ENCODE measurements at places on chromosomes 3 and 15. TPM values are rescaled to one million over a fixed set of nuclear protein-coding genes. Genes with fewer than 3 reads are reported as not detected.
A peak's percentile ranks its signal among the peaks of the same experiment; 100 is the strongest.

DNA sequence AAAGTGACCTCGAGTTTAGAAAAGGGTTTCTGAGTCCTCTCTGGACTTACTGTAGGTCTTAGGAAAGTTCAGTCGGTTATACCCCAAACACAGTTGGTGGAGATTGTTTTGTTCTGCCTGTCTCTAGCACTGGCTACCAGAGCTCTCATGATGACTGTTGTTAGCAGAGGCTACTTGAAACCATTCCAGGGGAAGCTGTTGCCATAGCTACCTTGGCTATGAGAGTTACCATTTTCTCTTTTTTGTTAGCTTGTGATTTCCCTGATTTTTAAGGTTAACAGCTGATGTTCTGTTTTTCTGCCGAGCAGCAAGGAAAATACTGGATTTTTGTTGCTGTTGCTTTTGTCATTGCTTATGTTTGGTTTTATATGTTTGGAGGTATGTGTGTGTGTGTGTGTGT, 26.7 kb downstream of the ABHD2 start:
- peak; percentile 80 for DNase-seq

DNA sequence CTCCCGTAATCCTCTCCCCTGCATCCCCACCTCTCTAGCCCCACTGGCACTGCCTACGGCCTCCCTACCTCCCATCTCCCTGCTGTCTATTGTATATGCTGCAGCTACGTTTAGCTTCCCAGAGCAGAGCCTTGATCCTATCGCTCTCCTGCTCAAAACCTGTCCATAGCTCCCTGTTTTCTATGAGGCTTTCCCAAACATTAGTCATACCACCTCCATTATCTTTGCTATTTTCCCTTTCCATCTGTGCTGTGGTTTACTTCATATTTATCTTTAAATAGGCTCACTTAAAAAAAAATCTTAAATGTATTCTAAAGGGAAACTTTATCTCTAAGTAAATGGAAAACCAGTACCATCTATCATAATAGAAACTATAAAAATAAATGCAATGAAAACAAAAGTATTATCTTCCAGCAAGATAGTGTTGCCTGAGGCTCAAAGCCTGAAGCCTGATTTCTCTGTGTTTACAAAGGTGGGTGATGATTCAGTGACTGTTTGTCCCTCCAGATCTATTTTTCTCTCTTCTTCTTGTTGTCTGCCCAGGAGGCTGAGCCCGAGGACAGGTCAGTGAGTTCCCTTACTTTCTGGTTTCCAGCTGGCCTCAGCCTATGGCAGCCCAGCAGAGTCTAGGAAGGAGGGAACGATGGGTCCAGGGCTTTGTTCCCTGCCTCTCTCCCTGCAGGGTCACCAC, 397.1 kb upstream of the CFAP20DC start:
- DNase-seq = peak; percentile 55

ADPRH gene
- polyA plus RNA-seq = 3.0 TPM

DNA sequence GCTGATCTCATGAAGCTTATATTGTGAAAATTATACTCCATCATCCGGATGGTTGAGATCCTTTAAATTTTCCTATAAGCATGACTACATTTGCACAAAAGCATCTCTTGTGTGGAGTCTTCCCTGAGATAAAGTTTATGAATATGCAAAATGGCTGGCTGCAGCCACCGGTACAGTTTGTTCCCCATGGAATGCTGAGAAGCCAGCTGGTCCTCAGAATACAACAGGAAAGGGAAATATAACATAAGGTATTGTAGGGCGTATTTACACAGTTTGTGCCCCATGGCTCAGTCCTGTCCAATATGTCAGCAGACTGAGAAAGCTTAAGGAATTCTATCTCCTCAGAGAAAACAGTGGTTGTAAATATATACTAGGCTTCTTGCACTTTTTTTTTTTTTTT, 468.6 kb downstream of the CNTN6 start:
- DNase-seq = no peak

DNA sequence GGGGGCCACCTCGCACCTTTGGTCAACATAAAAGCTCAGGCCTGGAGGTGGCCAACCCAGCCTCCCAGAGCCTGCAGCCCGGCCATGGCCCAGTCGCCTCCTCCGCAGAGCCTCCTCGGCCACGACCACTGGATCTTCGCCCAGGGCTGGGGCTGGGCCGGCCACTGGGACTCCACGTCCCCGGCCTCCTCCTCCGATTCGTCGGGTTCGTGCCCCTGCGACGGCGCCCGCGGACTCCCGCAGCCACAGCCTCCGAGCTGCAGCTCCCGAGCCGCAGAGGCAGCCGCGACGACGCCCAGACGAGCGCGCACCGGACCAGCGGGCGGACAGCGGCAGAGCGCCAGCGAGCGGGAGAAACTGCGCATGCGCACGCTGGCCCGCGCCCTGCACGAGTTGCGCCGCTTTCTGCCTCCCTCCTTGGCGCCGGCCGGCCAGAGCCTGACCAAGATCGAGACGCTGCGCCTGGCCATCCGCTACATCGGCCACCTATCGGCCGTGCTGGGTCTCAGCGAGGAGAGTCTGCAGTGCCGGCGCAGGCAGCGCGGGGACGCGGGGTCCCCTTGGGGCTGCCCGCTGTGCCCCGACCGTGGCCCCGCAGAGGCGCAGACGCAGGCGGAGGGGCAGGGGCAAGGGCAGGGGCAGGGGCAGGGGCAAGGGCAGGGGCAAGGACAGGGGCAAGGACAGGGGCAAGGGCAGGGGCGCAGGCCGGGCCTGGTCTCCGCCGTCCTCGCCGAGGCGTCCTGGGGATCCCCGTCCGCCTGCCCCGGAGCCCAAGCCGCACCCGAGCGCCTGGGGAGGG, at the start of gene MESP2:
TSS of gene MESP2 (plus strand) at position 59 of the 799 bp plus-strand sequence. CDS start at position 85, 26 bp downstream.
- DNase-seq = peak; percentile 69

CIB2 gene
- polyA plus RNA-seq = 2.7 TPM

- DNase-seq = no peak
Measured at GRCh38 chr3:52609316-52609815, 73.0 kb downstream of the UQCC5 start.

COL6A5 gene
- 0.06 TPM for polyA plus RNA-seq

EFHB gene
- polyA plus RNA-seq = 0.28 TPM

GRCh38 chr3:16789344-16790120, 95.2 kb upstream of the PLCL2 start:
- no peak for DNase-seq

NEIL1 gene
- polyA plus RNA-seq = 0.68 TPM

DNA sequence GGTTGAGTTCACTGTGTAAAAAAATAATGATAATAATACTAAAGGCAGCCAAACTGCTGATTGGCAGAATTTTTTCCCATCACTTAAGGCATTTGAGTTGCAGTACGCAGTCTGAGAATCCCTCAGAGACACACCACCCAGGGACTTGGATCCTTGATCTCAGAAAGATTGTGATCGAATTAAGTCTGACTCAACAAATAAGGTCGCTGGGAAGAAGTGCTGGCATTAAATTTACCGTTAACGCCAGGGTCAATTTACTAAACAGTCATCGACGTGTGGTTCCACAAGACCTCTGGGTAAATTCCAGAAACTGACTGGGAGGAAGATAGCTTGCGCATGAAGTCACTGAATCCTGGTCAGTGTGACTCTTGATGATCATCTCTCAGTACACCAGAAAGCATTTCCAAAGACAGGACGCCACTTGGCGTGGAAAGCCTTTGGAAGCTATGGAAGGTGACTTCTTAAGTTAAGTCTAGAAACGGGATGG, 48.3 kb upstream of the CGNL1 start:
- peak; percentile 99 for DNase-seq

ROBO2 gene
- 2.2 TPM for polyA plus RNA-seq

DNA sequence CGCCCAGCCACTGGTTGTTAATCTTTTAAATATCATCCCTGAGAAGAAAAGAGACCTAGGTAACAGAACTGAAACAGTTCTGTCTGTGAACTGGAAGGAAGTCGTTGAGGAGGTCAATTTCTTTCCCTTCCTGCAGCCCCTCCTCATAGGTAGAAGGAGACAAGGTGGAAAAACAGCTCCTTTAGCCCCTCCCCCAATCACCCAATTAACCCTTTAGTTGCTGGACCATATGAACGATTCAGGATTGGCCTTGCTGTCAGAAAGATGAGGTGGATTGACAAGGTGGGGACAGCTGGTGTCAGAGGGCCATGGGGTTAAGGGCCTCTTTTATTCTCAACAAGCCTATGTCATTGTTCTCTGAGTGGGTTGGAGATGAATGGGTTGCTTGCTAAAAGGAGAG, 36.0 kb upstream of the ZNF445 start:
- DNase-seq = no peak

- peak; percentile 38 for DNase-seq
Measured at GRCh38 chr15:40454904-40455391, 14.2 kb downstream of the BAHD1 start.

XIRP1 gene
- 0.05 TPM for polyA plus RNA-seq

DNA sequence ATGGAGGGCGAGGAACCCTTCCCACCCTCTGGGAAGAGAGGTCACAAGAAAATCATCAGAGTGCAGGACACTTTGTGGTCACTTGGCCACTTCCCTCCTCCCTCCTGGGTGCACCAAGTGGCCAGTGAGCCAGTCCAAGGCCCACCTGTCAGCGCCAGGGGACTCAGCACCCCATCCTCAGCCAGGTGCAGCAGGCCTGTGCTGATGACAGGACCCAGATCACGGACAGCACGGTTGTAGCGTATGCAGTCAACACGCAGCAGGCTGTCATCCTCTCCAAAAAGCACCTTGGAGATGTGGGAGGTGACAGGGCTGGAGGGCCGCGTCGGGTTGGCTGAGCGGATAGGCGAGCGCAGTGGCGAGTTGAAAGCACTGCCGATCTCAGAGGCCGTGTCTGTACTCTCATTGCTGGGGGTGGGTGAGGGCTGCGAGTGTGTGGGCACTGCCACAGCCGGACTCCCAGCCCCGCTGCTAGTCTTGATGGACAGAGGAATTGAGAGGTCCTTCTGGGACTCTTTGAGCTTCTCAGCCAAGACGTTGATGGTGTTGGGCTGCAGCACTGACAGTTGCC, 41.5 kb downstream of the SEMA3G start:
- DNase-seq = no peak

PLA2G4E gene
- not detected for polyA plus RNA-seq

TRPM1 gene
- not detected for polyA plus RNA-seq

GRCh38 chr3:187230011-187230410, 32.7 kb downstream of the RTP1 start:
- peak; percentile 43 for DNase-seq

DNA sequence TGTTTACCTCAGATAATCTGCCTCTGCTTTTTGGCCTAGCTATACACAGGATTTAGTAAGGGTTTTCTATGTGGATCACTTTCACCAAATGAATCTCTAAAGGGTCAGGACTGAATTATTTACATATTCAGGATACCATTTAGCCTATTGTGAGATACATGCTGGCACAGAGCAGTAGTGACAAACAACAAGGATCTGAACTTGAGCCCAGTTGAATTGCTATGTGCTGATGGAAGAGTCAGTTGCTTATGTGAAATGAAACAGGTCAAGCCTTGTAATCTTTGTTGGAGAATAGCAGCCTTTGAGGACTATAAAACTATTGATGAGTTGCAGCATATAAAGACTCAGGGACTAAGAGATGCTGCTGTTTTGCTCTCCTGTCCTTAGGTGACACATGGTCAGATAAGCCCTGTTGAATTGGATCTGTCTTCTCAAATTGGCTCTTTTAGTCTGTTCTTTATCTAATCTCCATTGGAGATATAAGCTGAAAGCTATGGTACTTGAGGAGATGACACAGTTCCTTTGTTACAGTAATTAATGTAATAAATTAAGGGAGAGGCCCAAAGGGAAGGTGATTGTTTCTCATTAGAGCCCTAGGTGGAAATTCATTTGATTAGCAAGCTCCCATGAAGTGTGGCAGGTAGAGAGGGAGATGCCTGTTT, 30.4 kb downstream of the ZNF609 start:
- DNase-seq = no peak

GRCh38 chr15:25611603-25612002, 172.8 kb upstream of the UBE3A start:
- no peak for DNase-seq

DNA sequence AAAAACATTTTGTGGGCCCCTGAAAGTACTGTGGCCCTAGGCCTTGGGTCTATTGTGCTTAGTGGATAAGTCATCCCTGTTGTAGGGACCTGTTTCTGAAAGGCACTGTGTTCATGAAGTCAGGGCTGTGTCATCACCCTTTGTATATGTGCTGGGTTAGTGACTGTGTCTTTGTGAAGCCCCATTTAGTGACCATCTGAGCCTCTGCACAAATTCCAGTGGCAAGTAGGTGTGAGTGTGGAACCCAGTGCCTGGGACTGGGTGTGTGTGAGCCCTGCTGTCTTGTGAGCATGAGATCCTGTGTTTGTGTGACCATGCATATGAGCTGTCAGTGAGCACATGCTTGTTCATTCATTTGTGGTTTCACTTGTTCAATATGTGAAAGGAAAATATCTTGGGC, 1.2 kb upstream of the HYAL1 start:
- no peak for DNase-seq

- peak; percentile 71 for DNase-seq
Measured at GRCh38 chr3:160707187-160707794, 30.3 kb downstream of the ARL14 start.

- no peak for DNase-seq
Measured at GRCh38 chr15:69021895-69022294, 7.4 kb downstream of the NOX5 start.

CELF6 gene
- not detected for polyA plus RNA-seq

- no peak for DNase-seq
Measured at GRCh38 chr3:192675958-192676649, 51.2 kb downstream of the FGF12 start.

- DNase-seq = no peak
Measured at GRCh38 chr3:4818164-4818563, 161.1 kb upstream of the BHLHE40 start.

- peak; percentile 91 for DNase-seq
Measured at GRCh38 chr3:56314842-56315241, 153.4 kb downstream of the ERC2 start.

DNA sequence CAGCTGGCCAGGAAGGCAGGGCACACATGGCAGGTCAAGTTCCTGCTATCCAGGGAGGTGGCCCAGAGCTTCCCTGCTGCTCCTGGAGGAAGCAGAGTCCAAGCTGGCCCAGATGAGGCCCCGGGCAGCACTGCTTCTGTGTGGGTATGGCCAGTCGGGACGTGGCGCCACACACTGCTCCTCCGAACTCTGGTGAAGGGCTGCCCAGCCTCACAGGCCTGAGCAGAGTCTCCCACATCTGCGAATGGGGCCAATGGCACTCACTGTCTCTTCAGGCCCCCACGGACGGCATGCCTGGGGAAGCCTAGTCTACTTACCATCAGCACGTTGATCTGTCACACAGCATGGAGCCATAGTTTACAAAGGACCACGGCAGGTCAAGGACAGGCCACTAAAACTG, 2.5 kb upstream of the PLA2G4F start:
- no peak for DNase-seq

- no peak for DNase-seq
Measured at GRCh38 chr3:45564172-45564571, 30.4 kb upstream of the LIMD1 start.

- DNase-seq = peak; percentile 23
Measured at GRCh38 chr3:119356646-119357045, 62.5 kb downstream of the ARHGAP31 start.

GRCh38 chr15:80710635-80711554, 15.8 kb downstream of the ABHD17C start:
- no peak for DNase-seq

All from fibroblast of lung (primary cell).